ENCODE measurements at places on chromosomes 1 and 21. TPM values are rescaled to one million over a fixed set of nuclear protein-coding genes. Genes with fewer than 3 reads are reported as not detected.

The CTSS gene
- 75.5 TPM for total RNA-seq

The SCYL3 gene
- 18.2 TPM for total RNA-seq

The SIK1 gene
- 1.7 TPM for total RNA-seq

The TMCO2 gene
- not detected for total RNA-seq

The KCNA3 gene
- total RNA-seq: 110 TPM

The SPSB1 gene
- 3.1 TPM for total RNA-seq

DNA sequence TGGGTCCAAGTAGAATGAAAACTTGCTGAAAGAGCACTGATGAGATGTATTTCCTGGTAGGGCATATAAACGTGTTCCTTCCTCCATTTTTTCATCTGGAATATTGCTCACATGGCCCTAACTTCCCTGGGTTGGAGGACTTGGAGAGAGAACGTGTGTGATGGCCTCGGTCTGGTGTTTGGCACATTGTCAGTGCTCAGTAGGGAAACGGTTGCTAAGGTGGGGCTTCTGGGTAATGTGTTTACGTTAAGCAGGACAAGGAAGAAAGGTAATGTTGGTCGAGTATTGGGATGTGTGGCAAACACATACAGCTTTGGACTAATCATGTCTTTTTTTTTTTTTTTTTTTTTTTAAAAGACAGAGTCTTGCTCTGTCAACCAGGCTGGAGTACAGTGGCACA is 6.2 kb downstream of the TTF2 start:
- no peaks in the 10 kb centered on the region for H3K27me3 ChIP-seq
- H3K4me1 ChIP-seq: no peaks in the 10 kb centered on the region
- no peak for DNase-seq

DNA sequence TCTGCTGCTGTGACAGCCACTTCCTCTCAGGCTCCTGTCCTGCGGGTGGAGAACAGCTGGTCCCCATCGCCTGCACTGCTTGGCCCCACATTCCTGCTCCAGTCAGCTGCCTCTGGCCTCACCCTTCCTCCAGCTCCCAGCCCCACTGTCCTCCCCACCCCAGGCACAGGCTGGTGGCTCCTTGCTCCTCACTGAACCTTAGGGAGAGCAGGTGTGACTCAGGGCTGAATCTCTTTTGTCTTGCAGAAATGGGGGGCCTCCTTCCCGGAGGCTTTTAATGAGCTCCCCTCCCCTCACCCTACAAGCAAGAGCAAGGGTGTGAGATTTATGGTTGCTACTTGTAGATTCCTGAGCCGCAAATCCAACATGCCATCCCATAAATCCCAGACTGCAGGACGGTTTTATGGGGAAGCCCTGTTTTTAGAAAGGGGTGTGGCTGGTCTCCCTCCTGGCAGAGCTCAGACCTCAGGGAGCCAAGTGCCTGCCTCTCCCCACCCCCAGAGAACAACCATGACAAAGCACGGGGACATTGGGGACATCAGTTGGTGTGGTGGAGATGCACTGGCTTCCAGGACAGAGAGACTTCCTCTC is 15.2 kb downstream of the CDK18 start:
- peaks cover 11% of the 10 kb centered on the region for H3K27me3 ChIP-seq
- no peak overlapping the region for H3K4me3 ChIP-seq
- H3K4me1 ChIP-seq: no peaks in the 10 kb centered on the region
- DNase-seq: no peak

DNA sequence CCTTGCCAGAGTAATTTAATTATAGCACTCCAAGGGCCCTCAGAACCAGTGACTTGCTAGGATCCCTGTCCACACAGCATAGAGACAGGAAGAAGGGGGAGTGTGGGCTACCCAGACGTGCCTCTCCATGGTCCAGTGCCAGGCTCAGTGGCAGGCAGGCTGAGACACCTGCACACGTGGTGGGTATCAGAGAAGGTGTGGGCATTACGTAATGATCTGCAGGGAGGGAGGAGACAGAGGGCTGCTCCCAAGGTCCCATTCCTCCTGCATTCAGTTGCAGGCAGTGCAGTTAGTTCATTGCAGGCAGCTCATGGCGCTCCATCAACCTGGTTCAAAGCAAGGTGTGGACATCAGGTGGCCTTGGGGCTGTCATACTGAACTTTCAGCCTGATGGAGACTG is 49.9 kb downstream of the C8B start:
- no peak for DNase-seq
- H3K4me1 ChIP-seq: no peaks in the 10 kb centered on the region
- no peaks in the 10 kb centered on the region for H3K36me3 ChIP-seq
- no peak overlapping the region for H3K4me3 ChIP-seq

GRCh38 chr1:90995311-90995894 is 26.4 kb downstream of the ZNF644 start:
- no peak overlapping the region for H3K27ac ChIP-seq
- no peaks in the 10 kb centered on the region for H3K27me3 ChIP-seq
- H3K4me3 ChIP-seq: no peak overlapping the region

- H3K27me3 ChIP-seq: no peaks in the 10 kb centered on the region
- no peak overlapping the region for H3K4me3 ChIP-seq
- H3K36me3 ChIP-seq: peaks cover 27% of the 10 kb centered on the region
- no peaks in the 10 kb centered on the region for H3K4me1 ChIP-seq
- DNase-seq: no peak
Observed at GRCh38 chr1:63403386-63403785, 36.0 kb downstream of the ALG6 start.

DNA sequence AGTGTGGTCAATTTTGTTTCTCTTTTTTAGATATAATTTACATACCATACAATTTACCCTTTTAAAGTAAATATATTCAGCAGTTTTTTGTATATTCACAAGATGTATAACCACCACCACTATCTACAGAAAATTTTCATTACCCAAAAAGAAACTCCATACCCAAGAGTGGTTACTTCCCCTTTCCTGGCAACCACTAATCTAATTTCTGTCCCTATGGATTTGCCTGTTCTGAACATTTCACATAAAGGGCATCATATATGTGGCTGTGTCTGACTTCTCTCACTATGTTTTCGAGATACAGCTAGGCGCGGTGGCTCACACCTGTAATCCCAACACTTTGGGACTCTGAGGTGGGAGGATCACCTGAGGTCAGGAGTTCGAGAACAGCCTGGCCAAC is 13.6 kb downstream of the PACC1 start:
- H3K27ac ChIP-seq: no peak overlapping the region
- no peaks in the 10 kb centered on the region for H3K4me1 ChIP-seq
- H3K27me3 ChIP-seq: no peaks in the 10 kb centered on the region
- H3K36me3 ChIP-seq: peaks cover 12% of the 10 kb centered on the region
- no peak for DNase-seq

DNA sequence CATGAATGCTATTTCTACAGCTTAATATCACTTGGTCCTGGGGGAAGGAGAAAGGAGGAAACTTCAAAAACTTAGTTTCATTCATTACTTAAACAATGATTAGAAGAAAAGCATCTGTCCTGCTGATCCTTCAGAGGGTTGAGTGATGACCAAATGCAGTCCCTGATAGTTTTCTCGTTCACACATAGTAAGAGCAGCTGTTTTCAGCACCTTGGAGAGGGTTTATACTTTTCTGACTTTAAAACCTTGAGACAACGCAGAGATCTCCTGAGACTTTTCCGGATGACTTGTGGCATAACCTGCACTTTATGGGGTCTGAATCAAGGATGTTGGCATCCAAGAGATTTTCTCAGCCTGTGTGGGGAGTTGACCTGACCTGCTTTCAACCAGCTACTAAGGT is 94.0 kb upstream of the KCND3 start:
- H3K4me3 ChIP-seq: no peak overlapping the region
- no peaks in the 10 kb centered on the region for H3K4me1 ChIP-seq
- H3K36me3 ChIP-seq: no peaks in the 10 kb centered on the region
- DNase-seq: no peak
- H3K27me3 ChIP-seq: no peaks in the 10 kb centered on the region

GRCh38 chr1:114224196-114224907 is 70.7 kb upstream of the SYT6 start:
- no peaks in the 10 kb centered on the region for H3K36me3 ChIP-seq
- H3K4me3 ChIP-seq: no peak overlapping the region
- DNase-seq: no peak
- no peak overlapping the region for H3K27ac ChIP-seq

GRCh38 chr1:82517586-82517985 is 716.9 kb downstream of the ADGRL2 start:
- H3K4me1 ChIP-seq: no peaks in the 10 kb centered on the region
- no peaks in the 10 kb centered on the region for H3K36me3 ChIP-seq
- no peak overlapping the region for H3K27ac ChIP-seq

DNA sequence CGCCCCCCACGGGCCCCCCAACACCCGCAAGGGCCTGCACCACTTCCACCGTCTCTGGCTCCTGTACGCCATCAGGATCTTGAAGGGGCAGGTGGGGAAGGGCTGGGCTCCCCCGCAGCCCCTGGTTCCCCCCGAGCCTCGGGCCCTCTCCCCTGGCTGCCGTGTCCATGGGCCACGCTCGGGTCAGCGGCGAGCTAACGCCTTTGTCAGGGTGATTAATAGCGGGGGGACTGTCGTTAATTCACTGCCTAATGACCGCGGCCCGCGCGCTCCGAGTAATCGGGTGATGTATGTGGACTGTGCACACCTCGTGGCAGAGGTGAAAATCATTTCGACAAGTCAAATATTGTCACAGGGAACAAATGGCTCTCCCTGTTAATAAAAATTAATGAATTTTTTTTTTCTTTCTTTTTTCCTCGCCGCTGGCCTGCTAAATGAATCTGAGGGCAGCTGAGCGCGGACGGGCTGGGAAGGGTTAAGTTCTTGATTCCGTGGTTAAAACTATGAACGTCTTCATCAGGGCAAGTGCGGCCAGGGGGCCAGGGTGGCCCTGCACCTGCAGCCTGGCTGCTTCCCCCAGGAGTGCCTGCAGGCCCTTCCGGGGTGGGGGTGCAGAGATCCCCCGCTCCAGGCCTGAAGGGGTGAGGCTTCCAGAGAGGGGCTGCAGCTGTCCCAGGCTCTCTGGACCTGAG is 100.8 kb downstream of the PRDM16 start:
- no peak for DNase-seq
- H3K4me1 ChIP-seq: no peaks in the 10 kb centered on the region
- H3K27me3 ChIP-seq: no peaks in the 10 kb centered on the region
- H3K27ac ChIP-seq: no peak overlapping the region
- no peak overlapping the region for H3K4me3 ChIP-seq

DNA sequence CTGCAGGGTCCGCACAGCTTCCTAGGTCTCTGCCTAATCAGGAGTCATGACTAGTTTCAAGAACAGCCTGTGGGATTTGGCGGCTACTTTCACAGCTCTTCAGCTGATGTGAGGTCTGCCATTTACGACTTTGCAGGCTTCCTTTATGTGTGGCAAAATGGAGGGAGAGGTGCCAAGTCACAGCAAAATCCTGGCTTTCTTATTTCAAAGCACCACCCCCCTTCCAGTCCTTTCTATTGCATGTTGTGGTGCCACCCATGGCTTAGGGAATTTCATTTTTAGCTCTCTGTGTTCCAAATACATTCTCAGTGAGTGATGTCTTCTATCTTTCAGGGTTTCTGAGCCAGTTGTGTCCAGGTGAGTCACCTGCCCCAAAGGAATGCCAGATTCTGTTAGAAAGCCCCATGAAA is 75.1 kb upstream of the WLS start:
- DNase-seq: no peak
- H3K4me3 ChIP-seq: no peak overlapping the region
- no peaks in the 10 kb centered on the region for H3K36me3 ChIP-seq
- H3K27ac ChIP-seq: no peak overlapping the region
- H3K4me1 ChIP-seq: no peaks in the 10 kb centered on the region

- no peak for DNase-seq
- no peaks in the 10 kb centered on the region for H3K4me1 ChIP-seq
- no peak overlapping the region for H3K4me3 ChIP-seq
- no peak overlapping the region for H3K27ac ChIP-seq
- H3K36me3 ChIP-seq: no peaks in the 10 kb centered on the region
Observed at GRCh38 chr1:87497380-87498203, 168.9 kb downstream of the LMO4 start.

DNA sequence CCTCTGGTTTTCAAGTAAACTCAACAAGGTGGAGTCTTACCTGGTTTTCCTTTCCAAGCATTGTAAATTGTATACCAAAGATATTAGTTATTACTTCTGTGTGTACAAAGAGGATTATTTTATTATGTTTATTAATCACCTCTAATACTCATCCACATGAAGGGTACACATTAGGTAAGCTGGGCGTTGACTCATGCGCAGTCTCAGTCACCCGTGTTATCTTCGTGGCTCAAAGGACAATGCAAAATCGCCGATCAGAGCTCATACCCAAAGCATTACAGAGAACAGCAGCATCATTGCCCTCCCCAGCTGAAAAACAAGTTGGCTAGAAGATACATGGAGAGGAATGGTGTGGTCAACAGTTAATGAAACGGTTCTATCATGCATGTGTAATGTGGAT is 148.7 kb downstream of the NR5A2 start:
- no peaks in the 10 kb centered on the region for H3K4me1 ChIP-seq
- H3K36me3 ChIP-seq: no peaks in the 10 kb centered on the region
- no peak overlapping the region for H3K4me3 ChIP-seq

GRCh38 chr21:41570791-41571355 is 62.9 kb upstream of the TMPRSS2 start:
- H3K36me3 ChIP-seq: no peaks in the 10 kb centered on the region
- DNase-seq: no peak
- no peaks in the 10 kb centered on the region for H3K4me1 ChIP-seq
- no peak overlapping the region for H3K4me3 ChIP-seq
- no peak overlapping the region for H3K27ac ChIP-seq
- no peaks in the 10 kb centered on the region for H3K27me3 ChIP-seq

- peak overlapping the region; percentile 70 for H3K27ac ChIP-seq
- H3K27me3 ChIP-seq: no peaks in the 10 kb centered on the region
- no peaks in the 10 kb centered on the region for H3K36me3 ChIP-seq
- DNase-seq: no peak
Observed at GRCh38 chr1:155261493-155261851, 688 bp downstream of the SCAMP3 start.

DNA sequence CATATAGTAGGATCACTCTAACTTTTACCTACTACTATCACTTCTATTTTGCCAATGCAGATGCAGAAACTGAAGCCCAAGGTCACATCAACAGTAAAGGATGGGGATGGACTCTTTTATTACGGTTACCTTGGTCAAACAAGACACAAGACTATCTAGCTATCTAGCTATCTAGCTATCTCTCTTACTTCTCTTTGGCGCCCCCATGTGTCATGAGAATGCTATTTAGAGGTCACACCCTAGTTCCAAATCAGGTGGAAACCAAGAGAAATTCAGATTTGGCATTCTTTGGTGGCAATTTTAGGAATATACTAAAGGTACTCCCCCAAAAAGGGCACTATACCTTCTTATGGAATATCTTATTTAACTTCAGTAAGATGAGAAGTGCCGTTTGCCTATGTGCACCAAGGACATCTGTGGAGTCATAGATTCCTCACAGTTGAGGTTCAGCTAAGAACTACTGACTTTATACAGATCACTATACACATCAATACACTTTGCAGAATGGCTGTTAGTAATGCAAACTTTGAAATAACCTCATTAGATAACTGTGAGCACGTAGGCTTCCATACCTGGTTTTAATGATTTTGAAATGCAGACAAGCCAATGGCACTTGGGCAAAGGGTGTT is 6.7 kb downstream of the ZNF648 start:
- no peaks in the 10 kb centered on the region for H3K36me3 ChIP-seq
- no peaks in the 10 kb centered on the region for H3K4me1 ChIP-seq
- DNase-seq: peak; percentile 62
- H3K4me3 ChIP-seq: no peak overlapping the region
- no peak overlapping the region for H3K27ac ChIP-seq

GRCh38 chr1:160216301-160216700 is 11.1 kb downstream of the PEA15 start:
- H3K27me3 ChIP-seq: no peaks in the 10 kb centered on the region
- peaks cover 96% of the 10 kb centered on the region for H3K36me3 ChIP-seq
- no peak overlapping the region for H3K4me3 ChIP-seq
- DNase-seq: no peak

- H3K4me3 ChIP-seq: no peak overlapping the region
- no peak overlapping the region for H3K27ac ChIP-seq
- no peaks in the 10 kb centered on the region for H3K27me3 ChIP-seq
- peak; percentile 17 for DNase-seq
- no peaks in the 10 kb centered on the region for H3K4me1 ChIP-seq
- H3K36me3 ChIP-seq: no peaks in the 10 kb centered on the region
Observed at GRCh38 chr1:66182551-66183178, 351.3 kb upstream of the SGIP1 start.

Measured in T-cell (primary cell).